Peyer's patch (tissue), 4 donors: ENCODE measurements at places on chromosomes 7 and 10. TPM values are rescaled to one million over a fixed set of nuclear protein-coding genes. Genes with fewer than 3 reads are reported as not detected.

DNA sequence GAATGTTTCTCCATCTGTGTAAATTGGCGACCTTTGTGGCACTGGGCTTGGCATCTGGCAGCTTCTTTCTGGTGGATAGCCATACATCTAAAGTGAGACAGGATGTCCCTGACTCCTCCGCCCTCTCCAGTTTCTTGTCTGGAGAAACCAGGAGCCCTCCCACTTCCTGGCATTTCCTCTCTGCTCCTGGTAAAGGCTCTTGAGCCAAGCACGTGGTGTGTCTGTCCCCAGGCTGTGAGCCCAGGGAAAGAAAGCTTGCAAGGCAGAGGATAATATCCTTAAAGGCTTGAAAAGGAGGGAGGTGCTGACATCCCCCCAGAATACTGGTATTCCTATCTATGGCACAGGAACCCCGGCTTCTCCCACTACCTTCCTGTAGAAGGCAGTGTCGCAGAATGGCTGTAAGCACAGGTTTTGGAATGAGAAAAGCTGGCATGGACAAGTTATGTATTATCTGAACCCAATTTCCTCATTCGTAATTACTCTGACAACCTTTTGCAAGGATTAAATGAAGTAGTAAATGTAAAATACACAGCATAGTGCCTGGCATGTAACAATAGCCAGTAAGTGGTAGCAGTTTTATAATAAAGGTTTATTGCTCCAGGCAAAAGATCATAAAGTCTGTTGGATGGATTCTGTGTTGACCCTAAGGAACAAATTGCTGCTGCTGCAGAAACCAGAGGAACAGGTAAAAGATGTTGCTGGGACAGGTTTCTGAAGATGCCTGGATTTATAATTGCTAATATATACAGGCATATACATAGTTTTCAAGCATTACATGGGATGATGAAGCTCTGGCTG lies 11.8 kb upstream of the ACSL5 start:
- peak; percentile 68 for DNase-seq

- no peak for DNase-seq
Measured at GRCh38 chr10:87740254-87740655, 77.8 kb downstream of the ATAD1 start.

Gene GIMAP5
- 27.6 TPM for total RNA-seq

Gene HOXA10
- total RNA-seq = 17.3 TPM
